ENCODE measurements at places on chromosomes 3 and 15. TPM values are rescaled to one million over a fixed set of nuclear protein-coding genes. Genes with fewer than 3 reads are reported as not detected.

Gene PLA1A
- not detected for total RNA-seq

DNA sequence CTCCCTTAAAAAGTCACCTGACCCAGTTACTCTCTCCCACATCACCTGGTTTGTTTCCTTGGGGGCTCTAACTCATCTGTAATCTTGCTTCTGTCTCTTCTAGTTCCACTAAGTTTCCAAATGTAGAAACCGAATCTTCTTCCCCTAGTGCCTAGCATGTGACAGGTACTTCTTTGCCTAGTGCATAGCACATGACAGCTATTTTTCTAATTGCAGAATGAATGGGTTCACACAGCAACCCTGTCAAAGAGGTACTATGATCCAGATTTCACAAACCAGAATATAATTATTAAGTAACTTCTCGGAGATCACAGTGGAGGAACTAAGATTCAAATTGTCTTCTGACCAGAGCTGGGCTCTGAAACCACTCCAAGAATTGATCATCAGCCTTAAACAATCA lies 7.4 kb downstream of the DPH3 start:
- no peak for DNase-seq
- H3K27ac ChIP-seq: no peak overlapping the region
- H3K4me1 ChIP-seq: peaks cover 18% of the 10 kb centered on the region

DNA sequence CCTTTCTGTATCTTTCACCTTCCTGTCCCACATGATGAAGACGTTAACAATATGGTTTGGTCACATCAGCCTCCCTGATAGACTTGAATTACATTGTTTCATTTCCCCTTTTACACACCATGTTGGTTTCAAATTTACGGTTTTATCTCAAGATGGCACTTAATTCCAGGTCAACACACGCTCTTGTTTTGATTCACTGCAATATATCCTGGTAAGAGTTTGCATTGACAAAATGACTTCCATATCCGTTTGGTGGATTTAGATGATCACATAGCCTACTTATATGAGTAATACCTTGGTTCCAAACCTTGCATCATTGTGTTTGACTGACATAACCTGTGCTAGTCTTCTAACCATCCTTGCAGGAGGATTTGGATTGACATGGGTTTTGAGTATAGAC lies 499.4 kb downstream of the ROBO1 start:
- H3K4me1 ChIP-seq: no peaks in the 10 kb centered on the region
- H3K36me3 ChIP-seq: no peaks in the 10 kb centered on the region
- no peak overlapping the region for H3K4me3 ChIP-seq
- H3K27me3 ChIP-seq: no peaks in the 10 kb centered on the region

GRCh38 chr15:43702701-43703424 lies 9.2 kb downstream of the CKMT1A start:
- H3K36me3 ChIP-seq: no peaks in the 10 kb centered on the region
- no peak for DNase-seq
- no peaks in the 10 kb centered on the region for H3K4me1 ChIP-seq
- no peak overlapping the region for H3K4me3 ChIP-seq

GRCh38 chr3:10574101-10574620 lies 68.8 kb upstream of the ATP2B2 start:
- no peaks in the 10 kb centered on the region for H3K4me1 ChIP-seq
- no peaks in the 10 kb centered on the region for H3K36me3 ChIP-seq
- peaks cover 5% of the 10 kb centered on the region for H3K27me3 ChIP-seq
- no peak overlapping the region for H3K4me3 ChIP-seq
- H3K27ac ChIP-seq: no peak overlapping the region
